Fibroblast of lung (primary cell): ENCODE measurements at places on chromosomes 4 and X. TPM values are rescaled to one million over a fixed set of nuclear protein-coding genes. Genes with fewer than 3 reads are reported as not detected.

The UNC5C gene
- total RNA-seq: 2.0 and 3.9 TPM in 2 replicates

The HMGN5 gene
- total RNA-seq: 1.5 and 1.7 TPM in 2 replicates

The LANCL3 gene
- under 0.01 TPM in 1 of 2 replicates, not detected in the other for total RNA-seq

The FGB gene
- total RNA-seq: not detected in 2 replicates

The ITGB1BP2 gene
- 0.51 and 0.66 TPM in 2 replicates for total RNA-seq

The CWH43 gene
- not detected in 2 replicates for total RNA-seq

The OFD1 gene
- total RNA-seq: 11.3 and 15.5 TPM in 2 replicates

The CTAG1A gene
- total RNA-seq: not detected in 2 replicates

The COL4A5 gene
- total RNA-seq: 54.7 and 55.7 TPM in 2 replicates

DNA sequence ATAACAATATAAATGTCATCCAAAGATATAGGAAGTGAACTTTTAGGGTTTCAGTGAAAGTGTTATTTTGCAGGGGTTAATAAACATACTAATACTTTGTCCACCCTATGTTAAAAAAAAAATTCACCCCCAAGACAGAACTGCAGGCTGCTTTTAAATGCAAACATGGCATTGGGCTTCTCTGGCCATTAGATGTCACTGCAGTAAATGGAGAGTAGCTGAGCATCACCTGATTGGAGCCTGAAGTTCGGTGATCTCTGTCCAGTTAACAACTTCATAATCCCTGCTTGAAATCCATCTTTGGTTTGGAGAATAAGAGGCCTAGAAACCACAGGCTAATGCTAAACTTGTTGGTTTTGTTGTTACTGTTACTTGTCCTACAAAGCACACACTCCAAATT lies 18.7 kb downstream of the SLC25A43 start:
- DNase-seq: peak; percentile 5

DNA sequence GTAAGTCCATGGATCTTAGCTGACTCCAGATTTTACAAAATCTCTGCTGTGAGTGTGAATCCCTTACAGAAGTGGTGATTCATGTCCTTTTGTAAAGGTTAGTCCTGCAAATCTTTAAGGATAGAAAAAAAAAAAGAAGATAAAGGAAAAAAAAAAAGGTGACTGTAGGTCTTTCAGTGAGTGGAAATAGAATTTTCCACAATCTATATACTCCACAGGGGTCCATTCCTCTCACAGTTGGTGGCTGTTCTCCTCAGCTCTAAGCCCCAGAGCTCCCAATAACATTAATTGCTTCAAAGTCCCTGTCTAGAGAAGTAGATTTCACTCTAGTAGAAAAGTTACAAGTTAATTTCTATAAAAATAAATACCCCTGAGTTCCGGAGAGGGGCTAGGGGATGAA lies 189.1 kb downstream of the NDST4 start:
- DNase-seq: no peak

- DNase-seq: no peak
Measured at GRCh38 chr4:183919141-183919540, 14.0 kb downstream of the STOX2 start.

GRCh38 chr4:168560184-168561180 lies 63.6 kb downstream of the PALLD start:
- peak; percentile 57 for DNase-seq

- no peak for DNase-seq
Measured at GRCh38 chrX:29841750-29842149, 373.6 kb upstream of the MAGEB2 start.

DNA sequence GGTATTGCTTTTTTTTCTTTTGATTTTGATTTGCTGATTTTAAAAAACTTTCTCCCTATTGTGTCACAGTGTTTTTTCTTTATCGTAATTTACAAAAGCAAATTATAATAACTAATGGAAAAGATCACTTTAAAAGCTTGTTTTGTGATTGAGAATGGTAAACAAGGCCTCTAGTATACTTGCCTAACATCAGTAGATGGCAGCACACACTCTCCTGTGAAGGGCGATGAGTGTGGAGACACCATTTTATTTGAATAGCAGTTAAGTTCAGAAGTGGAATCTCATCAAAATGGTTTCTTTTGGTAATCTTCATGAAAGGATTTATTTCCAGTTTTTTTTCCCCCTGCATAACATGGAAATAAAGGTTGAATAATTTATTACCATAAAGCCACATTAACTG lies 72.3 kb downstream of the PAK3 start:
- DNase-seq: peak; percentile 10

DNA sequence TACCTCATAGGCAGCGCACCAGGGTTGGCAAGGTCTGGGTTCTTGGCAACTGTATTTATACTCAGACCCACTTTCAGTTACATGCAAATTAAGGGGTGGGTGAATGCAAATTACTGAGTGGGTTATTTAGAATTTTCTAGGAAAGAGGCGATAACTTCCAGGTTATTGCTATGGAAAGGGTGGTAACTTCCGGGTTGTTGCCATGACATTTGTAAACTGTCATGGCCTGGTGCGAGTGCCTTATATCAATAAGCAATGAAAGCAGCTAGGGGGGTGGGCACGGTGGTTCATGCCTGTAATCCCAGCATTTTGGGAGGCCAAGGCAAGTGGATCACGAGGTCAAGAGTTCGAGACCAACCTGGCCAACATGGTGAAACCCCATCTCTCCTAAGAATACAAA lies 57.5 kb upstream of the SLC7A3 start:
- no peak for DNase-seq

DNA sequence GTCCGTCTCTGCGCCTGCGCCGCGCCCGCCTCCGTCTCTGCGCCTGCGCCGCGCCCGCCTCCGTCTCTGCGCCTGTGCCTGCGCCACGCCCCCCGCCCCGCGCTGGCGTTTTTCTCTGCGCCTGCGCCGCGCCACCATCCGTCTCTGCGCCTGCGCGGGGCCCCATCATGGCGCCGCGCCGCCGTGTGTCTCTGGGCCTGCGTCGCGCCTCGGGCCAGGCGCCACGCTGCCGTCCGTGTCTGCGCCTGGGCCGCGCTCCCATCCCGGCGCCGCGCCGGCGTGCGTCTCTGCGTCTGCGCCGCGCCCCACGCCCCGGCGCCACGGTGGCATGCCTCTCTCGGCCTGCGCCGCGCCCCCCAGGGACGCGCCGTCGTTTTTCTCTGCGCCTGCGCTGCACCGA lies 51.8 kb upstream of the DUX4 start:
- DNase-seq: no peak

DNA sequence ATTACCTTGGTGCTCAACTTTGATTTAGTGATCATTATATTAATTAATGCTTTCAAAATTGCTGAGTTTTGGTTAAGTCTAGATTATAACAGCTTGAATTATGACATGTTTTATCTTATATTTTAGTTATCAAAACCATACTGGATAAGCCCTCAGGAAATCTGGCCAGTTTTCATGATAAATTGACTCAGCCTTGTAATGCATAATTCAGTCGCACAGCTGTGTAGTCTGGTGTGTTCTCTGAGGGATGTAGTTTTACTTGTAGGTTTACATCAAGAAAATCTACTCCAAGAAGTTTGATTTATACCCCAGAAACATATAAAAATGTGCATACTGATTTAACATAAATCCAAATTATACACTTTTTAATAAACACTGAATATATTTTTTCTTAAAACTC lies 477.5 kb downstream of the SPRY1 start:
- DNase-seq: no peak

- DNase-seq: peak; percentile 95
Measured at GRCh38 chr4:6991771-6992557, 51.2 kb upstream of the TADA2B start.

- no peak for DNase-seq
Measured at GRCh38 chr4:71518283-71518989, 179.6 kb downstream of the SLC4A4 start.

- peak; percentile 90 for DNase-seq
Measured at GRCh38 chr4:94452476-94453371, 982 bp downstream of the PDLIM5 start.

DNA sequence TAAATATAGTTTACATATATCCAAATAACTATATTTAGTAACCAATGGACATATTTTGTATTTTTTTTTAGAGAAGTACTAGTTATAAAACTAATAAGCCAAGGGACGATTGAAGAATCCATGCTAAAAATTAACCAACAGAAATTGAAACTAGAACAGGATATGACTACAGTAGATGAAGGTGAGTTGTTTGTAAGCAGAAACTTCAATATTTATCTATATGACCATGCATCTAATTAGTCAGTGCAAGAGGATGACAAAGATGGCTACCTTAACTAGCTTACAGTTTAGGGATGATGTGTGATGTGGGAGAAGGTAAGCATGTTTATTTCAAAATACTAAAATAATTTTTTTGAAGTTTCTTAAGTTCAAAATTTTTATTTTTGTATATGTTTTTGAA lies 57.7 kb downstream of the HPGDS start:
- no peak for DNase-seq

GRCh38 chrX:155148724-155149537 lies 67.3 kb upstream of the VBP1 start:
- DNase-seq: peak; percentile 16

GRCh38 chrX:19075754-19076153 lies 46.5 kb downstream of the ADGRG2 start:
- DNase-seq: no peak

GRCh38 chr4:101279377-101279871 lies 67.9 kb downstream of the PPP3CA start:
- peak; percentile 98 for DNase-seq

- peak; percentile 53 for DNase-seq
Measured at GRCh38 chr4:185587427-185588161, 52.3 kb upstream of the PDLIM3 start.
